Activated CD8-positive, alpha-beta memory T cell treated with anti-CD3 and anti-CD28 coated beads, Interleukin-2, amount 10 ng/mL, durations not matched to agents 7 days and 5 days (primary cell): ENCODE measurements at places on chromosomes 5 and 9. TPM values are rescaled to one million over a fixed set of nuclear protein-coding genes. Genes with fewer than 3 reads are reported as not detected.

DNA sequence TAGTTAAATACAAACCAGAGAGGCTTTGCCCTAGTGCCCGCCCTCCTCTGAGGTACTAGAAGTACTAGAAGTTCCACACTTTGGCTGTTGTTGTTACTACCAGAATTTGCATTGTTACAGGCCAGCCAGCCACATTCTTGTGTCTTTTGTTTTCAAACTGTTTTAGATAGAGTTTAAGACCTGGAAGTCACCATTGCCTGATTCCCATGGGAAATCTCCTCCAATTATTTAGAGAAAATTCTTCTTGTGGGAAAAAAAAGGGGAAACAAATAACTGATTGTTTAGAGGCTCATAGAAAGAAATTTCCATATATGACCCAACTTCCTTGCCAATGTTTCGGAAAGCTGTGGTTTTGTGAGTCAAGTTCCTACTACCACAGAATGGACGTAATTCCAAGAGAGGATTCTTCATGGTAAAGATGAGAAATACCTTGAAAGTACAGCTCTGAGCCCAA, 252.2 kb downstream of the GOLPH3 start:
- H3K27ac ChIP-seq = no peak overlapping the region
- no peaks in the 10 kb centered on the region for H3K36me3 ChIP-seq
- no peaks in the 10 kb centered on the region for H3K4me1 ChIP-seq
- DNase-seq = no peak
- H3K4me3 ChIP-seq = no peak overlapping the region

DNA sequence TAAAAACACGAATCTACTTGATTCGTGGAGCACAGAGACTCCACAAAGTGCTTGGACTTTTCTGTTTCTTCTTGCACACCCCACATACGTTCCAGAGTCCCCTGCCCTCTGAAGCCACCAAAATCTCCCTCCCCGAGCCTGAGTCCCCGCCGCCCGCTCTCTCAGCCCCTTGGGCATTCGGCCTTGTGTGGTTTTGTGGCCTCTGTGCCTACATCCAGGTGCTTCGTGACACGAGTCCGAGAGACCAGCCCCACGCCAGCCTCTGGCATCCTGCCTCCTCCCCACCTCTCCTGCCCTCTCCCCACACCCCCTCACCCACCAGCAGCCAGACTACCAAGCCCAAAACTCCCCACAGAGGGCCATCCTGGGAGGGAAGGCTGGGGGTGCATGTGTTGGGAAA, 87.8 kb upstream of the PPP1R26 start:
- no peaks in the 10 kb centered on the region for H3K27me3 ChIP-seq
- no peaks in the 10 kb centered on the region for H3K4me1 ChIP-seq
- no peak overlapping the region for H3K4me3 ChIP-seq
- DNase-seq = no peak
- no peak overlapping the region for H3K27ac ChIP-seq

GRCh38 chr9:130390390-130390789, 54.4 kb upstream of the ASS1 start:
- H3K4me1 ChIP-seq = no peaks in the 10 kb centered on the region
- DNase-seq = no peak
- no peak overlapping the region for H3K4me3 ChIP-seq
- no peak overlapping the region for H3K27ac ChIP-seq
- H3K27me3 ChIP-seq = no peaks in the 10 kb centered on the region
- H3K36me3 ChIP-seq = no peaks in the 10 kb centered on the region

DNA sequence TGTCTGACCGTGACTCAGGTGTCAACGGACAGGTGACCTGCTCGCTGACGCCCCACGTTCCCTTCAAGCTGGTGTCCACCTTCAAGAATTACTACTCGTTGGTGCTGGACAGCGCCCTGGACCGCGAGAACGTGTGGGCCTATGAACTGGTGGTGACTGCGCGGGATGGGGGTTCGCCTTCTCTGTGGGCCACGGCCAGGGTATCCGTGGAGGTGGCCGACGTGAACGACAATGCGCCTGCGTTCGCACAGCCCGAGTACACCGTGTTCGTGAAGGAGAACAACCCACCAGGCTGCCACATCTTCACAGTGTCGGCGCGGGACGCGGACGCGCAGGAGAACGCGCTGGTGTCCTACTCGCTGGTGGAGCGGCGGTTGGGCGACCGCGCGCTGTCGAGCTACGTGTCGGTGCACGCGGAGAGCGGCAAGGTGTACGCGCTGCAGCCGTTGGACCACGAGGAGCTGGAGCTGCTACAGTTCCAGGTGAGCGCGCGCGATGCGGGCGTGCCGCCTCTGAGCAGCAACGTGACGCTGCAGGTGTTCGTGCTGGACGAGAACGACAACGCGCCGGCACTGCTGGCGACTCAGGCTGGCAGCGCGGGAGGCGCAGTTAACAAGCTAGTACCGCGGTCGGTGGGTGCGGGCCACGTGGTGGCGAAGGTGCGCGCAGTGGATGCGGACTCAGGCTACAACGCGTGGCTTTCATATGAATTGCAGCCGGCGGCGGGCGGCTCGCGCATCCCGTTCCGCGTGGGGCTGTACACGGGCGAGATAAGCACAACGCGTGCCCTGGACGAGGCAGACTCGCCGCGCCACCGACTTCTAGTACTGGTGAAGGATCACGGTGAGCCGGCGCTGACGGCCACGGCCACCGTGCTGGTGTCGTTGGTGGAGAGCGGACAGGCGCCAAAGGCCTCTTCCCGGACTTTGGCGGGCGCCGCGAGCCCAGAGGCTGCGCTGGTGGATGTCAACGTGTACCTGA, 1.8 kb downstream of the PCDHA11 start:
- no peaks in the 10 kb centered on the region for H3K4me1 ChIP-seq
- no peaks in the 10 kb centered on the region for H3K36me3 ChIP-seq
- no peak overlapping the region for H3K27ac ChIP-seq
- H3K27me3 ChIP-seq = peaks cover 8% of the 10 kb centered on the region

DNA sequence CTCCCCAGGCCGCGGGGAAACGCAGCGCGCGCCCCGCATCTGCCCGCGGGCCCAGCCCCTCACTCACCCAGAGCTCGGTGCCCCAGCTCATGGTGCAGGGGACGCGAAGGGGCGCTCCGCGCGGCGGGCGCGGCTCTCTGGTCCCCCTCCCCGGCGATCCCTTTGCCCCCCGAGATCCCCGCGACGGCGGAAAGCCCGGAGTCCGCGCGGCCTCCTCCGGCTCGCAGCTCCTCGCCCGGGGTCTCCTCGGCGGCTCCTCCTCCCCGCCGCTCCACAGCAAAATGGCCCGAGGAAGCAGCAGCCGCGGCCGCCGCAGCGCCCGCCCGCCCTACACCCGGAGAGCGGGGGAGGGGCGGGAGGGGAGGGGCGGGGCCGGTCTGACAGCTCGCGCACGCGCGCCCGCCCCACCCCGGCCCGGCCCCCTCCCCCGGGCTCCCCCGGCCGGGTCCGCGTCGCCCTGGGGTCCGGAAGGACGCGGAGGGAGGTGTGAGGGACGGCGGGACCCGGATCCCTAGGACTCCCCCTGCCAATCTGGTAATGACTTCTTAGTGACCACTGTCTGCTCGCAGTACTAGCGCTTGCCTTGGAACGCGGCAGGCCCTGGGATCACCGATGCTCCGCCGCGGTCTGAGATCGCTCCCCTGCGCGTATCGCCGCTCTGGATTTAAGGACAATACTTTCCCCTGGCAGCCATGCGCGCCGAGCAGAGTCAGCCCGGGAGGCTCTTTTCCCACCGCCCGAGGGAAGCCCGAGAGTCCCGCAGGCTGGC, at the start of gene FNBP1:
Gene FNBP1, minus strand, starts transcription at position 305 of the 769 bp plus-strand sequence. Its CDS starts 214 bp downstream, at position 91.
- H3K4me3 ChIP-seq = peak within 1 kb of the TSS; percentile 98
- H3K27me3 ChIP-seq = no peaks in the 10 kb centered on the region
- peak; percentile 83 for DNase-seq

DNA sequence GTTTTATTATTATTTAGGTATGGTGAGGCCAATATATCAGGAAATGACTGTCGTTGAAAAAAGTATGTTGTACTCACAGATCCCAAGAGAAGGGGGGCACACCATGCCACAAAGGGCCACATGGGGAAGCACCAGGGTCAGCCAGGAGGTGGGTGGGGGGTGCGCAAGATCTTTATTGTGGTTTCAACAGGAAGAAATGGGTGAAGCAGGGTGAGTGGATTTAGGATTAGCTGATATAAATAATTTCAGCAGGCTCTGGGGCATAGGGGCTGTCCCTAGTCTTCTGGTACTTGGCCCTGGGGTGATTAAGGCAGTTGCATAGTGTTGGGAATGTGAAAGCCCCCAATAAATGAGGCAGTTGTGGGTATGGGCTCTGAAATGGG, 8.6 kb downstream of the PDCD1LG2 start:
- H3K4me3 ChIP-seq = no peak overlapping the region
- no peak for DNase-seq
- H3K27ac ChIP-seq = no peak overlapping the region
- H3K27me3 ChIP-seq = no peaks in the 10 kb centered on the region
- peaks cover 24% of the 10 kb centered on the region for H3K4me1 ChIP-seq

Gene ADAMTSL1
- total RNA-seq = not detected

Gene AQP3
- total RNA-seq = 2.8 TPM

Gene CNTNAP3
- total RNA-seq = not detected
